Activated CD8-positive, alpha-beta memory T cell treated with anti-CD3 and anti-CD28 coated beads for 24 hours (primary cell): ENCODE measurements at places on chromosomes 4 and X.
A peak's percentile ranks its signal among the peaks of the same experiment; 100 is the strongest.

- no peak for DNase-seq
Observed at GRCh38 chr4:66331761-66332160, 661.5 kb upstream of the EPHA5 start.

DNA sequence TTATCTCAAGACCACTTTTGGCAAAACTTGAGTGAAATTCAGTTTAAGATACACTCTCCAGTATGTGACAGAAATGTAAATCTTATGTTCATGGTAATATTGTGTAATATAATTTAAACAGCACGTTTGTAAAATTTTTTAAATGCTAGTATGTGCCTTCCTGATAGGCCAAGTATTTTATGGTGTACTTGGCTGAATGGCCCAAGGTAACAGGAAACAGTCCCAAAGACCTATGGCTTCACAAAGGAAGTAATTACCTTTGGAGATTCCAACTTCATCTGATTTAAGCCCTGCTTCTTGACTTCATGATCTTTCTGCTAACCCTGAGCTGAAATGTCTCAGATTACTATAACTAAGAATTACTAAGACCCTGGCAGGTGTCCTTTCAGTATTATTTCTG, 20.3 kb downstream of the TEC start:
- DNase-seq: no peak

DNA sequence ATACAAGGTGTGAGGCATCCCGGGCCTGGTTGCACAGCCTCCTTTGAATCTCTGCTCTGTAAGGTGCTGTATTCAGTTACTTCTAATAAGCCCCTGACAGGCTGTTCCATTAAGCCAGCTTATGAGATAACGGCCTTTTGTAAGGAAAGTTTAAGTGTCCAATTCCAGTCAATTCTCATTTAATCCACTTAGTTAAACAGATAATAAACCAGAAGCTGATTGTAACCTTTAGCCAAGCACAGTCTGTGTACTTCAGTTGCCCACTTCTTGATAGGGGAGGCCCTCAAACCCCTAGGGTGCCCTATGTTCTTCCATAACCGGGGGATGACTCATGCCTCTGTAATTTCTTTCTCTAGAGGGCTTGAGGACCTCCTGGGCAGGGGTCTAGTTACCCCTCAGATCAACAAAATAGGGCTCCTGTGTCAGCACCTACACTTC, 63.4 kb downstream of the RASL11B start:
- DNase-seq: no peak

- DNase-seq: no peak
Observed at GRCh38 chr4:167234316-167234881, at the start of gene SPOCK3. Gene SPOCK3 (minus strand): TSS chr4:167234494.

- no peak for DNase-seq
Observed at GRCh38 chrX:119343856-119344255, 55.3 kb upstream of the SLC25A43 start.

GRCh38 chrX:33908074-33908473, 224.0 kb downstream of the FAM47A start:
- DNase-seq: no peak

GRCh38 chr4:150256841-150257730, 178.8 kb downstream of the DCLK2 start:
- no peak for DNase-seq

- DNase-seq: no peak
Observed at GRCh38 chr4:6972911-6973310, 63.3 kb downstream of the TBC1D14 start.

GRCh38 chr4:19971829-19972228, 279.9 kb upstream of the SLIT2 start:
- DNase-seq: no peak

DNA sequence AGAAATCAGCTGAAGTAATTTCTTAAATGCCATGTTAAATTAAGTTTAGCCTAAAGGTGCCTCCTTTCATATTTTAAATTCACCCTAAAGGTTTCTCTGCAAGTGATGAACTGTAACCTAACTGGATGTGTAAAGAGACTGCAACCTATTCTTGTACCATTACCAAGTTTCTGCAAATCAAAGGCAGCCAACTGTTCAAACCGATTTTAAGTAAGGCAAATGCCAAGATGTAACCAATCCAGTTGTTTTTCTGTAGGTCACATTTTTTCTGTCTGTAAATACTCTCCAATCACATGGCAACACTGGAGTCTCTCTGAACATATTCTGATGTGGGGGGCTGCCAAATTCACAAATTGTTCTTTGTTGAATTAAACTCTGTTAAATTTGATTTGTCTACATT, 42.4 kb upstream of the FGF2 start:
- DNase-seq: no peak

- no peak for DNase-seq
Observed at GRCh38 chr4:3492741-3493719, 29.9 kb downstream of the DOK7 start.

- no peak for DNase-seq
Observed at GRCh38 chr4:10053635-10054453, 32.5 kb upstream of the SLC2A9 start.

- no peak for DNase-seq
Observed at GRCh38 chr4:153044036-153044435, 107.9 kb downstream of the FHDC1 start.

- DNase-seq: no peak
Observed at GRCh38 chr4:74886484-74886883, 46.4 kb upstream of the PARM1 start.

GRCh38 chr4:173185847-173186510, 17.4 kb downstream of the GALNT7 start:
- DNase-seq: no peak

DNA sequence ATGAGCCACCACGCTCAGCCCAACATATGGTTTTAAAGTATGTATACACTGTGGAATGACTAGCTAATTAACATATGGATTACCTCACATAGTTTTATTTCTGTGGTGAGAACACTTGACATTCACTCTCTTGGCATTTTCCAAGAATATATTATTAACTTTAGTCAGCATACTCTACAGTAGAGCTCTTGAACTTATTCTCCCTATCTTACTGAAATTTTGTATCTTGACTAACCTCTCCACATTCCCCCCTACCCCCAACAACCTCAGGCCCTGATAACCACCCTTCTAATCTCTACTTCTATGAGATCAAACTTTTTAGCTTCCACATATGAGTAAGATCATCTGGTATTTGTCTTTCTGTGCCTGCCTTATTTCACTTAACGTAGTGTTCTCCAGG, 38.6 kb upstream of the AGA start:
- DNase-seq: no peak

GRCh38 chr4:1723131-1723801, 1.9 kb downstream of the TACC3 start:
- peak; percentile 82 for DNase-seq

DNA sequence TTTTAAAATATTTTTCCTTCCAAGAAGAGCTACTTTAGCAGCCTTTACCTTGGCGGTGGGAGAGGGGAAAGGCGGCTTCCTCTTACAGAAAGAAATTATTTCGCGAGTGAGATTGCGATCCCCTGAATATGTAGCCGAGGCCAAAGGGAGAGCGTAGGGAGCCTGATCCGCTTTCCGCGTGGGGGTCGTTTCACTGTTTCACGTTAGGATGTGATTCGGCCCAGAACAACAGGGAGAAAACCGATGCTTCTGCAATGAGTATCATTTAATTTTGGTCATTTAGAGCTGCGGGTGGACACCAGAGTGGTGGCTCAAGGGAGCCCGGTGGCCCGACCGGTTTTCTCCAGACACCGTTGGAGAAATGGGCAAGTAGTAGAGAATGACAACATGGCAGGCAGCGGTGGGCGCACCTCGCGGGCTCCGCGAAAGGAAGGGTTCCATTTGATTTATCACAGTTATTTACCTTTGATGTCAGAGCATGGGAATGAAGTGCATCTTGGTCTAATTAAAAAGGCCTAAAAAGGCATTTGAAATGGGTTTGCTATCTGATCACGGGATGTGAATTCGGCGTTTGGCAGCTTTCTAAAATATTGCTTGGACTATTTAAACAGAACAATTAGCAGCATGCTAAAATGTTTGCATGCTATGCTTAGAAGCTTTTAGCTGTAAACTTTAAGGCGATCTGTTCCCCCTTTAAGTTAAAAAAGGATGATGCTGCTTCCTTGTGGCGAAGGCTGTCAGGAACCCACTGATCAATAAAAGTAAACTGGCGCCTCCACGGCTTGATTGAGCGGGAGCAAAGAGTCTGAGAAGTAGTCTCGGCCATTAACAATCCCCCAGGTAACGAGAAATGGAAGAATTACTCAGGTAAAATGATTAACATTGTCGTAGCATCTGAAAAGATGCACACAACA, 2.0 kb upstream of the PCDH19 start:
- DNase-seq: no peak

DNA sequence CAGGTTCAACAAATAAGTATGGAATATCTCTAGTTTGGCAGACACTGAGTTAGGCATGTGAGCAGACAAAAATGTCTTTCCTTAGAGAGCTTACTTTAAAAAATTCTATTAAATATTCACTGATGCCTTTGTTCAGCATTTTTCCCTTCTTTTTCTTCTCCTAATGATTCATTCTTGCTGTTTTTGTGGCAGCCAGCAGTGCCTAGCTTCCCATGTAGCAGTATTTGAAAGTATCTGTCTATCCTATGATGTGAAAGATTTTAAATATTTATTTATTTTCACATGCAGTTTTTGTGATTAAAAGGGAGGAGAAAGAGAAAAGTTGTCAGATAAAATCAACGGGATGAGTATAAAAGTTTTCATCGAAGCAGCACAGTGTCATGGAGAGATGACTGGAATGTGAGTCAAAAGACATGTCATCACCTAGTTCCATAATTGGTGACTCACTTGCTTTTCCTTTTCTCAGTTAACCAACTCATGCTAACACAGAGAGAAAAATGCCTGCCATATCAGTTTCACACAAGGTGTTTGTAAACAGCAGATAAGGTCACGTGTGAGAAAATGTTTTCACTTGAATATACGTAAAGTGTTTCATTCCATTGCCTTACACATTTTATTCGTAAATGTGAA, 69.8 kb downstream of the BMPR1B start:
- no peak for DNase-seq

DNA sequence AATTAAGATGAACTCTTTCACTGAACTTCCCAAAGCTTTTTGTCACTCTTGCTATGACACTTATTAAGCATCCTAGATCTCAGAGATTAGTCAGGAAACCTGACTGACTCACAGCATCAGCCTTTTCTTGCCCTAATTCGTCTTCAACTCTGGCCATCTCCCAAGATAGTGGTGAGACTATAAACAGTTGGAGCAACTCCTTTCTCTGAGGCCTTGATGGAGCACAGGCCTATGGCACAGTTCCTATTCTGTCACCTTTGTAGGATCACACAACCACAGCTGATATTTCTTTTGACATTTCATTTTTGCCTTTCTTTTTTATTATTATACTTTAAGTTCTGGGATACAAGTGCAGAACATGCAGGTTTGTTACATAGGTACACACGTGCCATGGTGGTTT, 217.6 kb downstream of the PRR32 start:
- no peak for DNase-seq

DNA sequence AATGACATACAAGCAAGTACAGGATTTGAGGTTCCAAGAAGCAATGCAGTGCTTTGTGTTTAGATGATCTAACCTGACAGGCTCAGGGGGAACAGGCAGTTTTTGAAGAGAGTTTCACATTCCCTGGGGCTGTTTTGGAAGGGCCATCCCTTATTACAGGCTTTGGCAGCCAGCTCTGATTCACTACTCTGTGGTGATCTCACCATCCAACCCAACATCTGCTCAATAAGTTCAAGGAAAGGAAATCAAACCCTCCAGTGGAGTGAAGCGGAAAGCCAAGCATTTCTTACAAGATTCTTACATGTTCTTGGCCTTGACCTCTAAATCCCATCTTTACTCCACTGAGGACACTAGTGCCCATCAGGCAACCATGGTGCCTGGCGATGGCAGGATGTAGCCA, 7.5 kb downstream of the IDS start:
- no peak for DNase-seq

- no peak for DNase-seq
Observed at GRCh38 chrX:139025816-139026215, 314.3 kb upstream of the FGF13 start.

DNA sequence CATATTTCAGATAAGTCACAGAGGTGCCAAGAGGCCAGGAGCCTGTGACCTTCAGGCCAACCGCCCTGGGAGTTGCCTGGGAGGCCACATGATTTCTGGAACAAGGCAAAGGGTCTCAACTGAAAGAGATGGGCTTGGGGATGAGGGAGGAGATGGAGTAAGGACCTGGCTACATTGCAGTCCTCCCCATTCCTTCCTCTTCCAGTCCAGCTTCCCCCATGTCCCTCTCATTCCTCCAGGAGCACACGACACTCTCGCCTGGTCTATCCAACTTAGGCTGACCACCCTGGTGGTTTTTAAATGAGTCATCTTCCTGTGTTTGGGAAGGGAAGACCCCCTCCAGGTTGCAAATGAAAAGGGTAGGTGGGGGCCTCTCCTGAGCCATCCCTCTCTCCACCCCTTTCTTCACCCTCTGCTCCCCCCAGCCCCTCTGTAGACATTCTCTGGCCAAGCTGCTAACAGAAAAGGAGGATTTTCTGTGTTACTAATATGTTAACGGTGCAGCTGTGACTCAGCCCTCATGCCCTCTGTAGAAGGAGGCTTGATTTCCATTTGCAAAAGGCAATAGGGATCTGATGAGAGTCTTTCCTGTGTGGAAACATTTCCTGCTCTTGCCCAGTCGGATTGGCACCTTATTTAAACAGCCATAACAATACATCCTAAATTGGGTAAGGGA, 79.2 kb downstream of the RTL5 start:
- DNase-seq: peak; percentile 26

DNA sequence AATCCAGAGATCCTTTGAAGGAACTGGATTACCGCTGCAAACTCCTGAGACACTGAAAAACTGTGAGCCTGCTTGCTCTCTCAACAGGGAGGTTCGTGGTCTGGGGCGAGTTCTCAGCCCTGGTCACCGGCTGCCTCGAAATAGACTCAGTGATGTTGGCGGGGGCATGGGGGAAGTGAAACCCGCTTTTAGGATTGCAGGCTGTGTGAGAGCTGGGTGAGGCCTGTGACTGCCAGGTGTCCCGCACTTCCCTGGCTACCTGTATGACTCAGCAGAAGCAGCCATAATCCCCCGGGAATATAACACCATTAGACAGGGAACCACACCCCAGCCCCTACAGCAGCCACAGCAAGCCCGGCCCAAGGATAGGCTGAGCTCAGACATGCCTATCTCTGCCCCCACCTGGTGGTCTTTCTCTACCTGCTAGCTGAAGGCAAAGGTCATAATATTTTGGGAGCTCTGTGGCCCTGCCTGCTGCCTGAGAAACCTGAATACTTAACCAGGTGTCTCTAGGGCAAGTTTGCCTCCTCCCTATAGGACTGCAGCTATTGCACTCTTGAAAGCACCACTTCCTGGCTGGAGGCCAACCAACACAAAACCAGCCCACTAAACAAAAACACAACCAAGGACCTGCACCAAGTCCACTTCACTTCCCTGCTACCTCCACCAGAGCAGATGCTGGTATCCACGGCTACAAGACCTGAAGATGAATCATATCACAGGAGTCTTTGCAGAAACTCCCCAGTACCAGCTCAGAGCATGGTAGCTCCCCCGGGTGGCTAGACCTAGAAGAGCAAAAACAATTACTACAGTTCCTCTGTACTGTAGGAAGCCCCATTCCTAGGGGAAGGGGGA, 202.0 kb downstream of the RRAGB start:
- no peak for DNase-seq
